Posterior vena cava (tissue), 2 donors: ENCODE measurements at places on chromosomes 4 and X.

GRCh38 chrX:46582966-46583365 is 9.4 kb downstream of the CHST7 start:
- DNase-seq = no peak

DNA sequence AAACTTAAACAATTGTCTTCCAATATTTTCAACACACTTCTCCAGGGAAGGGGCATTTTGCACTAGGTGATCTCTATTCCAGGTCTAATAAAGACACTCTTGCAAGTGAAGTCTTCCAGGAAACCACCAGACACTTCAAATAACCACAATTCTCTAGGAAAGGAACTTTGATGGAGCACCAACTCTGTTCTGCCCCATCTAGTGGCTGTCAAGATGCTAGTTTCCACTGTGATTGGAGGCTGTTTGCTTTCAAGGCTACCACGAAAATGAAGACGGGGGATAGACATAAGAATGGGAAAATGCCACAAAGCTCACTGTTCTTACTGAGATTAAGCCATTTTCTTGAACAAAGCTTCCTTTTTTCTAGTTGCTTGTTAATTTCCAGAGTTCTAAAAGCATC is 100.6 kb upstream of the F9 start:
- DNase-seq = no peak

GRCh38 chr4:22488106-22488505 is 27.8 kb downstream of the ADGRA3 start:
- no peak for DNase-seq

GRCh38 chr4:77845400-77845799 is 17.2 kb upstream of the MRPL1 start:
- DNase-seq = no peak

DNA sequence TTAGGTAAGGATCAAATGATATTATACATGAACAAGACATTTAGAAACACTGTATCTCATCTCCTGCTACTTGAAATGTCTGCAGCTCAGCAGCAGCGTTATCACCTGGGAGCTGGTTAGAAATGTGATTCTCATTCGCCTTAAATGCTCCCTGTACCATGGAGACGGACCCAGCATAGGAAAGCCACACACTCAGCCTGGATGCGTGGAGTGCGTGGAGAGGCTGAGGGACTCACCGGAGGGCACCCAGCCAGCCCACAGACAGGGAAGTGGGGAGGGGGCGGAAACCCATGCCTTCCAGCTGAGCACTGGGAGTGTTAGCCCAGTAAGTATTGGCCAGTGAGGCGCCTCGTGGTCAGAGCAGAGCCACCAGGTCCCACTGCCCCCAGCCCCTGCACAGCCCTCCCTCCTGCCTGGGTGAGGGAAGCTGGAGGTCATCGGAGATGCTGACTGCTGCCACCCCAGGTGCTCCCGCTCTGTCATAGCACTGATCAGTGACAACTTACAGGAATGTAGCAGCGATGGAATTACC is 15.2 kb downstream of the SUPT20HL1 start:
- no peak for DNase-seq

GRCh38 chrX:84441143-84441542 is 61.1 kb downstream of the HDX start:
- no peak for DNase-seq

- no peak for DNase-seq
Observed at GRCh38 chr4:112370466-112370865, 73.3 kb downstream of the ALPK1 start.

DNA sequence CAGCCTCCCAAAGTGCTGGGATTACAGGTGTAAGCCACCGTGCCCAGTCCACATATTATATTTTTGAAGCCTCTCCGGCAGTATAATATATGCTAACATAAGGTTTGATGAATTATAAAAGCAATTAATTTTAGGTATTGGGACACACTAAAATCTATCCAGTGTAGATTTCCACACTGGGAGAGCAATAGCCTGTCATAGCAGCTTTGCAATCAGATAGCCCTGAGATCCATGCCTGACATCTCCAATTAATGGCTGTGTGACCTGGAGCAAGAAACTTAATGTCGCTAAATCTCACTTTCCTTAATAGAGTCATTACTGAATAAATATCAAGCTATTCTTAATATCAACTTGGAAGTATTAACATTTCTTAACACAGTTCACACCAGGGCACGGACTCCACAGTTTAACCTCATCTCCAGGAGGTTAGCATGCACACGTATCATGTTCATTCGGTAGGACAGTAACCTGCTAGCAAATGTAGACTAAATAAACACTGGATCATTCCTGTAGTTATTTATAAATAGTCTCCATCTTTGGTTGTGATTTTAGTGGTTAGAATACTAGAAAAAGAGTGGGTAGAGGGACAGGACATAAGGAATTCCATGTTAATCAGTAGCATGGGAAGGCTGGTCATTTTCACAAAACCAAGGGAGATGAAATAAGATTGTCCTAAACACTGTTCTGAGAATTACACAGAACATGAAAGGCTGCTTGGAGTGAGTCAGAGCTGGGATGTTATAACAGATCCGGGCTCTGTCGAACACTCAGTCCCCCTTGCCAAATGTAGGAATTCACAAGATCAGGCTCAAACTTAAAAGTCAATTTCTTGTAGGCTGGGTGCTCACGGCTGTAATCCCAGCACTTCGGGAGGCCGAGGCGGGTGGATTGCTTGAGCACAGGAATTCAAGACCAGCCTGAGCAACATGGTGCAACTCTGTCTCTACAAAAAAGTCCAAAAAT is 254.7 kb downstream of the PALLD start:
- no peak for DNase-seq

DNA sequence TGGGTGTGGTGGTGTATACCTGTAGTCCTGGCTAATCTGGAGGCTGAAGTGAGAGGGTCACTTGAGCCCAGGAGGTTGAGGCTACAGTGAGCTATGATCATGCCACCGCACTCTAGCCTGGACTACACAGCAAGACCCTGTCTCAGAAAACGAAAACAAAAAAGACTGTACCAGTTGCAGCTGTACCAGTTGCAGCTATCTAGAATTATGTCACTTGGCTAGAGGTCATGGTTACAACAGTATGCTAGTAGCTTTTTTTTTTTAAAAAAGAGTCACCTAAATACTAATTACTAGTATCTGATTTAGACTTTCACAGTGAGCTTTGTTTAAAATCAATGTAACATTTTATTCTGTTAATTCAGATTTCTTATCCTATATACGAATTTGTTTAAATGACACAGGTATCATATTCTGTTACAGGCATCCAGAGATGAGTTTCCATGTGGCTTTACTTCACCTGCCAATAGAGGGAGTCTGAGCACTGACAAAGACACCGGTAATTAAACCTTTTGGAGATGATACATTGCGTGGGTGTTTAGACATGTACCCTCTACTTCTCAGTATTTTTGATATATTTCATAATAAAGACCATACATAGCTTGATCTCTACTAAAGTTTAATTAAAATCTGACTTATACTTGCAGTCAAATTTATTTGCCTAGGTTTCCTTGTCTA is 100.2 kb upstream of the IL13RA1 start:
- DNase-seq = no peak

DNA sequence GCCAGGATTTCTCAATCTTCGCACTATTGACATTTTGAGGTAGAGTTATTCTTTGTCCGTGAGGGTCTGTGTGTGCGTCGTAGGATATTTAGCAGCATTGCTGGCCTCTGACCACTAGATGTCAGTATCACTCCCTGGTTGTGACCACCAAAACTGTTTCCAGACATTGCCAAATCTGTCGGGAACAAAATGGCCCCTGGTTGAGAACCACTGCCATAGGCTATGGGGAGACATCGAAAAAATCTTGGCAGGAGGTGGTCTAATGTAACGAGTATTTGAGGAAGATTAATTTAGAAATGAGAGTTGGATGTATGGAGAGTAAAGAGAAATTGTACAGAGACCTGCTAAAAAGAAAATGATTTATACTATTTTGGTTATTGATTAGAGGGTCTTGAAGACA is 108.4 kb downstream of the DOCK11 start:
- DNase-seq = no peak

DNA sequence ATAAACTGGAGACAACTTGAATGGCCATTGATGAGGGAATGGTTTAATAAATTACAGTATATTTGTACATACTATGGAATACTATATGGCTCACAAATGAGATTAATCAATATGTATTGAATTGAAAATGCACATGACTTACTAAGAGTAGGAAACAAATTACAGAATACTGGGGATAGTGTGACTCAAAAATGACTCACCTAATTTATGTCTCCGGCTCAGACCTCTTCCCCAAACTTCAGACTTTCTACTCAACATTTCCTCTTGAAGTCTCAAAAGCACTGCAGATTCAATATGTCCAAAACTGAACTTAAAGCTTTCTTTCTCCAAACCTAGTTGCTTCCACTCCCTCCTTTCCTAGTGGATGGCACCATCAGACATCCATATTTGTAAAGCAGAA is 28.8 kb upstream of the GRIA3 start:
- DNase-seq = no peak

GRCh38 chr4:13865871-13866669 is 238.5 kb upstream of the BOD1L1 start:
- no peak for DNase-seq

DNA sequence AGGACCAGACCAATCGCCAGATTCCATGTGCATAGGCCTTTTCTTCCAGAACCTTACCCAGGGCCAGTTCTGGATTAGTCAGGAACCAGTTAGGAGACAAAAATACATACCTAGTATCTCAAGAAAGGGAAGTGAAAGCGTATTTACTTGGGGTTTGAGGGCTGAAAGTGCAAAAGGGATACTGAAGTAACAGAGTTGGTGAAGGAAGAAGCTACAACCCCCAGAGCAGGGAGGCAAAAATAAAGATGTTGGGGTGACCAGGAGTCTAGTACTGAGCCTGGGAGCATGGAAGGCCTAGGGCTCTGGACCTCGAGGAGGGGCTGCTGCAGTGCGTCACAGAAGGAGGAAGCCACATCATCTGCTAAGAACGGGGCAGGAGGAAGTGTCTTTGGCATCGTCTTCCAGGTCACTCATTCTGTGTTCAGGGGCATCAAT is 38.3 kb downstream of the TKTL1 start:
- no peak for DNase-seq

- DNase-seq = no peak
Observed at GRCh38 chrX:12779534-12779933, 11.7 kb upstream of the PRPS2 start.

- no peak for DNase-seq
Observed at GRCh38 chr4:73822389-73822788, 14.1 kb upstream of the CXCL6 start.

DNA sequence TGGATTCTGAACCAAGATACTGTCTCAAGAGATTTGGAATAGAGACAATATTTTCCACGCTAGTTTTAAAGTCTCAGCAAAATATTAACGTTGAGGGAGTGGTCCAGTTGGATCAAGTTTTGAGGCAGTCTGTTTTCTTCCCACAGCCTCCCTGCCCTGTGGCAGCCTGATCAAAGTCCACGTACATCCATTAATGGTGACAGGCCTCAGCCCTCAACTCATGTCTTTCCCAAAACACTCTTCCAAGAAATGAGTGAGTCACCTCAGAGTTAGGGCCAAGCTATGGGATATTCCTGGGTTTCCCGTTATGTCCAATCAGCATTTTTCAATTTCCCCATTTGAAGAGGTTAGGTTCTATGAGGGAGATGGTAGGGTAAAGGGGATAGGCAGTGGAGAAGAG is 28.5 kb downstream of the EGFL6 start:
- DNase-seq = no peak

DNA sequence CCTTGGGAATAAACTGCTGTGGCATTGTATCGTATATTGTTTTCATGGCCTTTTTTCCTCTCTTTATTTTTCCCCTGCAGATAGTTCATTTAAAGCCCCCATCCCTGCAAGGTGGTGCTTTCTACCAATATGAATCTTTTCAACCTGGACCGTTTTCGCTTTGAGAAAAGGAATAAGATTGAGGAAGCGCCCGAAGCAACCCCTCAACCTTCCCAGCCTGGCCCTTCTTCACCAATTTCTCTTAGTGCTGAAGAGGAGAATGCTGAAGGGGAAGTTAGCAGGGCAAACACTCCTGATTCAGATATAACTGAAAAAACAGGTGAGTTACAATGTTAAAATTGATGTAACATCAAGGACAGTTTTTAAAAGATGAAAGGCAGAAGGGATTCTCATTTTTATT is 601 bp downstream of the SMARCAD1 start:
- DNase-seq = no peak

GRCh38 chr4:70629469-70630090 is 1.0 kb downstream of the ENAM start:
- no peak for DNase-seq

DNA sequence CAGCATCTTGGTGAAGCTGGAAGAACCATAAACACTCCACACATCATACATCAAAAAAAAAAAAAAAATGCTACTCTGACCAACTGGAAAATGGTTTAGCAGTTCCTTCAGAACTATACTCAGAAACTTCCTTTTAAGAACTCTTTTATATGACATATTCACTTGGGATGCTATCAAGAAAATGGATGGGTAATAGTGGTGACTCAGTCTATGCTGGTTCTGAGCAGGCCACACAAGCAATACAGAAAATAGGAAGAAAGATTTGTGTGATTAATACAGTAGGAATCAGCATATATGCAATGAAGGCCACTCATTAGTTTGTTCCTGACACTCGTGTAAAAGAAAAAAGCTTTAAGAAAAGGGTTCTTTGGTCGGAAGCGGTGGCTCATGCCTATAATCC is 123.5 kb upstream of the FAT4 start:
- no peak for DNase-seq

GRCh38 chrX:133937022-133937421 is 48.4 kb downstream of the GPC3 start:
- no peak for DNase-seq

DNA sequence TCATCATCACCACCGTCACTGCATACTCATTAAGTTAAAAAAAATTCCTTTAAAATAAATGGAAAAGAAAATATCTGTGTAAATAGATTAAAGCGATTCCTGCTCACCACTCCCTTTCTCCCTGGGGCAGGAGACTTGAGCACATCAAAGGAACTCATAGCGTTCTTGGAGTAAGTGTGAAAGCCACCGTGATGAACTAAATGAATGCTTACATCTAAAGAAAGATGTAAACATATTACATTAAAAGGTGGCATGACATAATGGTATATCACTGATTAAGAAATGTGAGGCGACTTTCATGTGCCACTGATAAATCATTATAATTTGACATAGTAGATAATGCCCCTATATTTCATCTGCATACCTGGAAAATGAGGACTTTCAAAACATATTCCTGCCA is 92.0 kb downstream of the SNCA start:
- no peak for DNase-seq

- no peak for DNase-seq
Observed at GRCh38 chrX:8194216-8194615, 23.1 kb upstream of the VCX2 start.

- DNase-seq = no peak
Observed at GRCh38 chr4:73856518-73856917, 3.4 kb downstream of the PF4V1 start.

GRCh38 chrX:117839544-117839943 is 277.1 kb downstream of the KLHL13 start:
- no peak for DNase-seq

DNA sequence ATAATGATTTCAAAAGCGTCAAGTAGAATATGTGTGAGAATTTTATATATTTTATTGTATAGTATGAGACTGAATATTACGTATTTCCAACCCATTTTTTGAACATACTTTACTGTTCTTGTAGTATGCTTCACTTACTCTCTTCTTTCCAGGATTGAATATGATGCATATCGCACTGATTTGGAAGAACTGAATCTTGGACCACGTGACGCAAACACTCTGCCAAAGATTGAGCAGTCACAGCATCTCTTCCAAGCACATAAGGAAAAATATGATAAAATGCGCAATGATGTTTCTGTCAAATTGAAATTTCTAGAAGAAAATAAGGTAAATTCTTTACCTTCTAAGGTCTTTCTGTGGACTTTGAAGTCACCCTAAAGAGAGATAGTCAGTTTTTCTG is 48.1 kb upstream of the FHDC1 start:
- DNase-seq = no peak

- no peak for DNase-seq
Observed at GRCh38 chrX:71974916-71975315, 64.3 kb downstream of the NHSL2 start.
